Nephron progenitor cell (in vitro differentiated cells): ENCODE measurements at places on chromosomes 7 and 10.

DNA sequence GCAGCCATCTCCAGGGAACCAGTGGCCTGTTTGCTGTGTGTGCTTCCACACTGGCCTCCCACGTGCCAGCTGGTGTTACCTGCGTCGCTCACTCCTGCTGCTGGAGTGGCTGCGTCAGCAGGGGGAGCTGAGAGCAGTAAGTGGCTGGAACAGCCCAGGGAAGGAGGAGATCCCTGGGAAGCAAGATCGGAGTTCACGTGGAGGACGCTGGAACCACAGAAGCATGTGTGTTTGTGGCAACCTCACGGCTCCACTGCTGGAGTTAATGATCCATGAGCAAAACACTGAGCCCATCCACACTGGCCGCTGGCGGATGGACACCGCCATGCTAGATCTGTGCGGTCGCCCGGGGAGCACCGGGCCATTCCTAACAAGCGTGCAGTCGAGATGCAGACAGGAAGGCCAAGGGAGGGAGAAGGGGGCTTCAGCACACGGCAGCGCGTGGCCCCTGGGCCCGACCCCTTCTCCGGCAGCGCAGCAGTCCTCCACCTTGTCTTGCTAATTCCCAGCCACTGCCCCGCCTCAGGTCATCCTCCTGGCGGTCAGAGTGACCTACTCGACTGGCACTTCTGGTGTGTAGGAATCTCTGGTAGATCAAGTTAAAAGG is 68.5 kb upstream of the EEPD1 start:
- DNase-seq = peak; percentile 54

- no peak for DNase-seq
These were observed 25.1 kb downstream of the HDAC9 start for GRCh38 chr7:18520450-18521235.

- no peak for DNase-seq
These were observed 5.4 kb upstream of the SUV39H2 start for GRCh38 chr10:14873090-14873760.

DNA sequence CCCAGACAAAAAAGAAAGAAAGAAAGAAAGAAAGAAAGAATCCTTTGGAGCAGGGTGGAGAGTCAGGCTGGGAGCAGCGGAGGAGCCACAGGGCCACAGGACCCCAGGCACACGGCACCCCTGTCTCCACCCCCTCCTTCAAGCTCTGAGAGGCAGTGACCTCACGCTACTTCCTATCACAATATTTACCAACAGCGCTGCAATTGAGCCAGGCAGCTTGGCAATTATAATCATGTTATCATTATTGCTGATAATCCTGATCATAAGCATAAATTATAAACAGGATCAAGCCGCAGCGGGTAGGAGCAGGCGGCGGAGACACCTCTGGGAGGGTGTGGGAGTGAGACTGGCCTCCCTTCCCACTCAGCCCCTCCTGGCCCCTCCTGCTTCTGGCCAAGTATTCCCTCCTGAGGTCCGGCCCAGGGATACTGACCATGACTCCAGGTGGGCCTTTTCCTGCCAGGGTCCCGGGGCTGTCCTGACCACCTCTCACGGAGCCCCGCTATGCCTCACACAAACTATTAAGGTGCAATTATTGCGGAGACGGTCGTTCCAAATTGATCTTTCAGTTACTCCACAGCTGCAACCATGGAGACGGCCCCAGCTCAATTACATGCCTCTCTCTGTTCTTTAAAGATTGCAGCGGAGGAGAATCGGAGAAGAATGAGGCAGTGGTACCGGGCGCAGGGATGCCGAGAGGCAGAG is 10.0 kb upstream of the GTF2IRD1 start:
- no peak for DNase-seq

- DNase-seq = no peak
These were observed 25.8 kb downstream of the AQP1 start for GRCh38 chr7:30937416-30937815.

DNA sequence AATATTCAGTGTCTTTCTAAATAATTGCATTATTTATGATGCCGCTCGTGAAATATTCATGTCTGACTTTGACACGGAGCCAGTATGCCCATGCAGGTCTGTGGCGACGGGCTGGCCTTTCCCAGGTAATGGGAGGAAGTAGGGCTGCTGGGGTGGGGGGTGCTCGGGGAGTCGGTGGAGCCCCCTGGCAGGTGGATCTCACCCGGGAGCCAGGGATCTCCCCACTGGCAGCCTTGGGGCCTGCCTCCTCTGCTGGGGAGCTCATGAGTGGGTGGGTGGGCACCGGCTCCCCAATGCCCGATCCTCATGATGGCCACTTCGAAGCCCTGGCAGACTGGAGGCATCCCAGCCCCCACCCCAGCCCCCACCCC is 52.8 kb downstream of the PWWP2B start:
- no peak for DNase-seq

- no peak for DNase-seq
These were observed 41.5 kb downstream of the PYROXD2 start for GRCh38 chr10:98373260-98374040.

GRCh38 chr10:100253041-100253440 is 14.4 kb downstream of the CWF19L1 start:
- DNase-seq = no peak

- no peak for DNase-seq
These were observed 123.8 kb downstream of the CCDC71L start for GRCh38 chr7:106537119-106537518.

- DNase-seq = no peak
These were observed at the start of gene GIMAP8 for GRCh38 chr7:150450491-150451001. GIMAP8 (plus strand) TSS chr7:150450630; CDS start chr7:150466699, 16,069 bp downstream.

- no peak for DNase-seq
These were observed 450.7 kb downstream of the HTR7 start for GRCh38 chr10:90407131-90407530.
